Stimulated activated CD8-positive, alpha-beta memory T cell treated with anti-CD3 and anti-CD28 coated beads, Interleukin-2, amount 100 ng/mL, for 1 hour (primary cell): ENCODE measurements at places on chromosomes 3 and 15.

DNA sequence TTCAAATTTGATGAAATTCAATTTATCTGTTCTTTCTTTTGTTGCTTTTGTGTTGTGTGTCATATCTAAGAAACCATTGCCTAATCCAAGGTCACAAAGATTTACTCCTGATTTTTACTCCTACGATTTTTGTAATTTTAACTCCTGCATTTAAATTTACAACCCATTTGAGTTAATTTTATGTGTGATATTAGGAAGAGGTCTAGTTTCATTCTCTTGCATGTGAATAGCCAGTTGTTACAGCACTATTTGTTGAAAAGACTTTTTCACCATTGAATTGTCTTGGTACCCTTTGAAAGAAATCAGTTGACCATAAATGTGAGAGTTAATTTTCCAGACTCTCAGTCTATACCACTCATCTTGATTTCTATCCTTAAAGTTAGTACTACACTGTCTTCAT lies 23.9 kb downstream of the CRTAP start:
- no peak for DNase-seq

DNA sequence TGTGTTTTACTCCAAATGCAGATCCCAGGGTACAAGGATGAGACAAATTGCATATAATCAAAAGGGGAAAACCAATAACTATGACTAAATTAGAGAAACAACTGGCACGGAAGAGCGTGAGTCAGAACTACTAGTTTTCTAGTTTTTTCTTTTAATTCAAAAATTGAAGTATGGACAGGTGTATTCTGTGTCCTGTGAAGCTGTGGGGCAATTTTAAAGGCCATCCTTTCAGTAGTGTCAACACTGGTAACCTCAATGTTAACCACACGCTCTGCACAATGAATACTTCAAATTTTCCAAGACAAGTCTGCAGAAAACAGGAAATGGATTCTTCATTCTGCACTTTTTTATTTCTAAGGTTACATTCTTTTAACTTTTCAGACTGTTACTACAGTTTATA lies 32.5 kb upstream of the GOLGA8A start:
- DNase-seq, result no peak

- DNase-seq, result no peak
These were observed 254.2 kb upstream of the SLCO3A1 start for GRCh38 chr15:91599261-91599660.

GRCh38 chr3:13012221-13012691 lies 61.0 kb downstream of the IQSEC1 start:
- DNase-seq, result no peak

DNA sequence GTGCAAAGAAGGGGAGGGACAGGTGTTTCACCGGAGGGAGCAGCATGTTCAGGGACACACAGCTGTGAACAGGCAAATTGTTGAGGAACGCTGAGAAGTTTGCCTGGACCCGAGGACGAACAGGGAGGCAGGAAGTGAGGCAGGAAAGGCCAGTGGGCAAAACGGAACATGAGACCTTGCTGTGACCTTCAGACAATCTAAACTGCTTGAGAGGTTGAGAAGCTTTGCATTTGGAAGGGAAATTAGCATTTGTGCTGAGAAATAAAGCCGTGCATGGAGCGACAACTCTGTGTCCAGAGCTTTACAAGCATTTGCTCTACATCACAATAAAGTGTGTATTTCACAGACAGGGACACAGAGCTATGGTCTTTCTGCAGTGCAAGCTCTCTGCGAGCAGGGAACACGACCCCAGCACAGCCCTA lies 47.9 kb downstream of the CDC25A start:
- no peak for DNase-seq

DNA sequence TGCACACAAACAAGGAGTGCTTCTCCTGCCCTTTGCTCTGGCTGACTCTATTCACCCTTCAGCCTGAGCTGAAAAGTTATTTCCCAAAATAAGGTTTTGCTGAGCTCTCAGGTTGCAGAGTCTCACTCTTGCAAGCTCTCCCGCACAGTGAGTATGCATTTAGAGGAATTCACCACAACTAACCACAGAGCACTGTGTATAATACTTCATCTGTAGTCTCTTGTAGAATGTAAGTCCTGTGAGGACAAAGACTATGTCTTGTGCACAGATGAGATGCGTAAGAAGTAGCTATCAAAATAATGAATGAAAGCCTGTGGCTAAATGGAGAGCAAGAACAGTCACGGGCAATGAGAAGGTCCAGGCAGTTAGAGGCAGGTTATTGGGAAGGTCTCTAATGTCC lies 156.5 kb upstream of the SLCO3A1 start:
- no peak for DNase-seq

- DNase-seq, result no peak
These were observed 2.9 kb downstream of the CASR start for GRCh38 chr3:122186372-122186771.

DNA sequence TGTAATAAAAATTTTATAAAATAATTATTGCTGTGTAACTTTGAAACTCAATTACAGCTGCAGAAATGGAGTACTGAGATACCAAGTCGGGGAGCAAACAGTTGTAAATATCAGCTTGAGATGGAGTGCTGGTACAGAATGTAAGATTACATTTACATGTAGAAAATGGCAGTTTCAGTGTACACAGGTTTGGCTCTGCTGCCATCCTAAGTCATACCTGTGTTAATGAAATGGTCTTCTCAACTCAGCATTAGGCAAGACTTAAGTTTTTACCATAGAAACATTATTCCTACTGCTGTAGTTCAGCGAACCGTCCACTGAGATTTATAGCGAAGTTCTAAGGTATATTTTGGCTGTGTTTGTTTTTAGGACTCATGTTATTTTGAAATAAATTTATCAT lies 110.1 kb upstream of the TBL1XR1 start:
- DNase-seq, result no peak

- DNase-seq, result no peak
These were observed 62.9 kb upstream of the PRR23C start for GRCh38 chr3:139107424-139108252.

- no peak for DNase-seq
These were observed 47.8 kb upstream of the RARB start for GRCh38 chr3:25380222-25380739.

- no peak for DNase-seq
These were observed 169.7 kb upstream of the BFSP2 start for GRCh38 chr3:133230195-133230594.

DNA sequence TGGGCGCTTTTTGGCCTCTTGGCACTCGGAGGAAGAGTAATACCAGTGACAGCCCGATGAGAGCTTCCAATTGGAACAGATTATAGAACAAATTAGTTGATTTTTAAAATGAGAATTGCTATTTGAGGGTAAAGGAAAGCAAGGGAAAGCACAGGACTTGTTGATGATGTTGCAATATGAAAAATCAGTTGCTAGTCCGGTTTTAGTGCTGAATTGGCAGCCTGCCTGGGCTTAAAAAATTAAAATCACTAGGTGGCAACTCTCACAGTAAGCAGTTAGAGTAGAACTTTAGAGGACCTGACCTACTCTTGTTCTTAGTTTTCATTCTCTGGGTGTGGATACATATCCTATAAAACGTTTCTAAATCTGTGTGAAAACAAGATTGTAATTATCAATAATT lies 2.1 kb upstream of the SCAANT1 start:
- no peak for DNase-seq

DNA sequence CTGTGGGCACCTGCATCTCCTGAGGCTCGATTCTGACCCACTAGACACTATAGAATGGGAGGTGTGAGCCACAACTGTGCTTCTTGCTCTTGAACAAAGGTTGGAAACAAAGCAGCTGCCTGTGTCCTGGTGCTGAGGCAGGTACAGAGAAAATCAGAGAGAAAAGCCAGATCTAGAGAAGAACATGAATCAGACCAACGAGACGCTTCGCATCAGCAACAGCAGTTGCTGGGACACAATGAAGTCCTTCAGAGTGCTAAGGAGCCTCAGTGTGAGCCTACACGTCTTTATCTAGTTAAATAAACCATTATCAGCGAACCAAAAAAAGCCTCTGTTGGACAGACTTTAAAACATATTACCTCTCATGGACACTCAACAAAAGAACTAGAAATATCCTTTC lies 86.3 kb upstream of the MEX3B start:
- DNase-seq, result no peak

DNA sequence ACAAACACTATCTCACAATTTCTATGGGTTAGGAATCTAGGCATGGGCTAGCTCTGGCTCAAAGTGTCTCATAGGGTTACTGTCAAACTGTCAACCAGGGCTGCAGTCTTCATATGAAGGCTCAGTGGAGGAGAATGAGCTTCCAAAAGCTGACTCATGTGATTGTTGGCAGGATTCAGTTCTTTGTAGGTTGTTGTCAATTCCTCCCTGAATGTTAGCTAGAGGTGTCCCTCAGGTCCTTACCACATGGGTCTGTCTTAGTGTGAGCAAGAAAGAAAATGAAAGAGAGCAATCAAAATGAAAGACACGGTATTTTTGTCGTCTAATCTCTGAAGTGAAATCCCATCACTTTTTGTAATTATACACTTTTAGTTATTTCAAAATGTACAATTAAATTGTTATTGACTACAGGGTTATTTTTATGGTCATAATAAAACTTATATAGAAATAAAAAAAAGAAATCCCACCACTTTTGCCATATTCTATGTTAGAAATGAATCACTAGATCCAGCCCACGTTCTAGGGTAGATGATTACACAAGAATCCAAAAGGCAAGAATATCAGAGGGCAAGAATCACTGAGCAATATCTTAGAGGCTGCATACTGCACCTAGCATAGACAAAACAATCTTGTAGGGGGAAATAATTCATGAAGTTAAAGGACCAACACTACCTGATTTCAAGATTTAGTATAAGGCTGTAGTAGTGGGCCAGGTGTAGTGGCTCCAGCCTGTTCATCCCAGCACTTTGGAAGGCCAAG lies 8.4 kb downstream of the ACSBG1 start:
- no peak for DNase-seq

GRCh38 chr15:42494998-42495360 lies 455 bp upstream of the SNAP23 start:
- DNase-seq, result peak; percentile 27

- DNase-seq, result no peak
These were observed 30.4 kb downstream of the GRIP2 start for GRCh38 chr3:14509796-14510100.

GRCh38 chr3:83890039-83890762 lies 1068.6 kb upstream of the CADM2 start:
- DNase-seq, result no peak

- DNase-seq, result no peak
These were observed at the start of gene APOD for GRCh38 chr3:195583831-195584542. Gene APOD (minus strand): TSS chr3:195583940. CDS start chr3:195579461, 4,479 bp downstream.

GRCh38 chr3:58383904-58384303 lies 49.7 kb downstream of the PDHB start:
- no peak for DNase-seq

DNA sequence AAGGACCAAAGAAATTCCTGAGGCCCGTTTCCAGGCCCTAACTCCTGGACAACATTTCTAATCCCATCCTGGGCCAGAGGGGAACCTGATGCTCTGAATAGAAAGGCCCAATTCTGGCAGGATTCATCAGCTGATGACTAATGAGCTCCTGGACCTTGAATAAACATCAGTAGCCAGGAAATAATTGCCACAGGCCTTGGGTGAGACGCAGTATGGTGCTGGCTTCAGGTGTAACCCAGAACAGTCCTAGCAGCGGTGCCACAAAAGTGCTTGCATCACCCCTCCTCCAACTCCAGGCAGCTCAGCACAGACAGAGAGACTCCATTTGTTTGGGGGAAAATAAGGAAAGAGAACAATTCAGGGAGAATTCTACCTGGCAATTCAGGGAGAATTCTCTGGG lies 184.7 kb upstream of the POU1F1 start:
- no peak for DNase-seq

DNA sequence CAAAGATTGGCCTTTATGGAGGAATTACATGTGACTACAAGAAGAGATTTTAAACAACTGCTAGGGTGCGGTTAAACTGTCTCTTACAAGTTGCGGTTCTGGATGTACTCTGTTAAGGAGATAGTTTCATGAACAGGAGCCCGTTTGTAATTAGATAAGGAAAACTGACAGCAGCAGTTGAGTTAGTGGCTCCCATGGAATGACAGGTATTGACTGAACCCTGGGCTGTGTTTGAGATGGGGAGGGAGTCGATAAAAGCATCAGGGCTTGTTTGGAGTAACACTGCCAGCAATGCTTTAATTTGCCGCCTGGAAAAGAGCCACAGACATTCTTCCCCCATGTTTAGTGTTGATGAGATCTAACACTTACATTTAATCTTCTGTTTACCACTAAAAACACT lies 139.9 kb downstream of the ROBO2 start:
- DNase-seq, result no peak

DNA sequence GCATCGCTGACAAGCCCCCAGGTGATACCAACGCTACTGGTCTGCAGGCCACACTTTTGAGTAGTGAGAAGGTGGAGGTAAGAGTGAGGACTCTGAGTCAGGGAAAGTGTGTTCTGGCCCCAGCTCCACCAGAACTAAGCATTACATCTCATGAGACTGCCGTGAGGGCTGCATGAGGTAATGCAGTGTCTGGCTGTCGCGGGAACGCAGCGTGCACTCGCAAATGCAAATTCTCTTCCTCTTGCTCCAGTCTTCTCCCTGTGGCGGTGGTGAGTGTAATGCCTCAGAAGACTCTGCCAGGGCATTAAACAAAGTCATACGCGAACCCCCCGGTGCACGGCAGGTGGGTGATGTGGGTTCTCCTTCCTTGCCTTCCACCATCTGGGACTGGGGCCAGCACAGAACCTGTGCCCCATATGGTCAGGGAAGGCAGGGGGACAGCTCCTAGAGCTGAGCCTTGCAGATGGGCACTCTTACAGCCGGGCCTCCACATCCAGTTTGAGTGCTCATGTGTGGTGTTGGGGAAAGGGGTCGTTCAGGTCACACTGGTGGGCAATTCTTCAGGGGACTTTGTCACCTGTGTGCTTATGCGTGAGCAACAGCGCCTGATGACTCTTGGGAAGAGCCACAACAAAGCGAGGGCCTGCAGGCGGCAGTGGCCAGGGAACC lies 175.8 kb downstream of the XXYLT1 start:
- DNase-seq, result no peak

DNA sequence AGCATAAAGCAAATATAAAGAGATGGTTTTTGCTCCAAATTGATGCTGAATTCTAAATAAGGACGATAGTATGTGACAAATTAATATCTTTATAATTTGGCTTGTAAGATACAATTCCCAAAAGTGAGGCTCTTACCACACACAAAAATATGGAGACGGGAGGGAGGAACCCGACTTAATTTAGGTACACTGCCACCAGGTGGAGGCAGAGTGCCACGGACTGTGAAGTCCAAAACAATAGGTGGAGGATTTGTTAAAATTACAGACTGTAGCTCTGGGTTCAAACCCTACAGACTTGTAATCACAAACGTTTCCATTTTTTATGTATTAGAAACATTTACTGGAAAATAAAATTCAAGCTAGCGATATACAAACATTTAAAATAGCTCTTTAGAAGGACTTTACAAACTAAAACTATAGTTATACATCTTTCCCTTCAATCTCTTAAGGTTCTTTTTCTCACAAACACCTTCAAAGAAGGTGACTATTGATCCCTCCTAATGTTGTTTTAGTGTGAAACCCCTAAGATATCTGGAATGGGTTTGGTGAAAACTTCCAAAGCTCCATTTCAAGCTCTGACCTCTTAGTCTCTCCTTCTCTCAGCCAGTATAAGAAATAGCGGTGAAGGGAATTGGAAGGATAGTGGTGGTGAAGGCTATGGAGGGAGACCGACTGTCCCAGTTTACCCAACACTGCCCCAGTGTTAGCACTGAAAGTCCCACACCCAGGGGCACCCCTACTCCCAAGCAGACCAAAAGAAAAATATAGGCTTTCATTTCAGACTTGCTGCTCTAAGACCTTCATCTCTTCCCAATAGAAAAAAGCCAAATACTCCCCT lies 89.7 kb downstream of the AQP9 start:
- peak; percentile 28 for DNase-seq
